Ovary (tissue), 10 donors: ENCODE measurements at places on chromosomes 1 and 21.

DNA sequence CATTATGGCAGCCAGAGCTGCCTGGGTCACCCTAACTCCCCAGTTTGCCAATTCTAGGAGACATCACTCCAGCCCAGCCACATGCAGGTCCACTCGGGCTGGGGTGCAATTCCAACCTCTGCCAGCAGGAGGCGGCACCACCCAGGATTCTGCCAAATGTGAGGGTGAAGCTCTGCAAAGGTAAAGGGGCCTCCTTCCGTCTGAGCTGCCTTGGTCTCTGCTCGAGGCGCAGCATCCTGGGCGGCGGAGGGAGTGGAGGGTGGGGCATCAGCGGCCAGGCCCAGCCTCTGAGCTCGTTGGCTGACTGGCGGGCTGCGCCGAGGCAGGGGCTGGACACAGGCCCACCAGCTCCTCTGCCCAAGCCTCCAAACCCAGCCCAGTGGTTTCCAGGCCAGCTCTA lies 63.8 kb downstream of the ARHGEF16 start:
- no peak for DNase-seq

DNA sequence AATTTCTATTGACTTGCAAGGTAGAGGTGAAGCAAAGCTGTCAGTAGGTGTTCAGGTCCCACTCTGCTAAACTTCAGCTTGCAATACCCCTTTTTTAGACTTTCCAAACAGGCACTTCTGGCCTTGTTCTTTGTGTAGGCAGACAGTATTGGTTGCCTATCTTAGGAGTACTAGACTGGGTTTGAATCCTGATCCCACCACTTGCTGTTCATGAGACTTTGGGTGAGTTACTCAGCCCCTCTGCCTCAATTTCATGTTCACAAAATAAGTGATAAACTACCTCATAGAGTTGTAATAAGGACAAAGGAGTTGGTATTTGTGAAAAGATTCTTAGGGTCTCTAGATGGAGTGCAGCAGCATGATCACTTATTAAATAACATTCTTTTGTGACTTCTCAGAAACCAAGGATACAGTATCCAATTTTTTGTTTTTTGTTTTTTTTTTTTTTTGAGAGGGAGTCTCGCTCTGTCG lies 5.2 kb downstream of the RCC1 start:
- DNase-seq = no peak

DNA sequence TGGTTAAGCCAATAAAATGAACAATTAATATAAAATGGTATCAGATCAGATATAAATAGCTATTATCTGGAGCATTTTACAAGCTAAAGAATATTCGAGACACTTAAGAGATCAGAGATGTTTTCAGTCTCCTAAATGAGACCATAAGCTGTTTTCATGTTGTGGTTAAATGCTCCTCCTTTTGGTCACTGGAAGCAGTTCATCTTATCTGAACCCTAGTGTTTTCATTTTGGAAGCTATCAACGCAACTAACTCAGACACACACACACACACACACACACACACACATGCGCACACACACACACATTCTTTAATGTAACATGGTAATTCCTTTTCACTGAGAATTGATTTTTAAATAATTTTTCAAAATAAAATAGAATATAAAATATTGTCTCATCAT lies 10.0 kb upstream of the LRRC8C start:
- no peak for DNase-seq

DNA sequence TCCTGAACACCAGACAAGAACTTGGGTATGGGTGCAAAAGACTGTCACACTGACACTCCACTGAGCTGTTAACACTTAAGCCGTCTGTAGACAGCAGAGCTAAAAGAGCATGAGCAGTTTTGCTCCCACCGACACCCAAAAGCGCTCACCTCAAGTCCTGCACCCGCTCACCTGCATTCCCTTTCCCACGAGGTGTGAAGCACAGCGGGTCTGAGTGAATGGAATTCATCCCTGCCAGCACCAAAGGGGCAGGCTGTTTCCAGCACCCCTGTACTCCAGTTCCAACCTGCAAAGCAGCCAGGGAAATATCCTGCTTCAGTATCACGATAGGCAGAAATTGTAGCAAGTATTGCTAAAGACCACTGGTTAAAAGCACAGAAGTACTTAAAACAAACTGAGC lies 28.8 kb downstream of the KRTAP21-3 start:
- no peak for DNase-seq

- DNase-seq = no peak
Observed at GRCh38 chr1:67834246-67834877, 1.1 kb upstream of the GNG12 start.

DNA sequence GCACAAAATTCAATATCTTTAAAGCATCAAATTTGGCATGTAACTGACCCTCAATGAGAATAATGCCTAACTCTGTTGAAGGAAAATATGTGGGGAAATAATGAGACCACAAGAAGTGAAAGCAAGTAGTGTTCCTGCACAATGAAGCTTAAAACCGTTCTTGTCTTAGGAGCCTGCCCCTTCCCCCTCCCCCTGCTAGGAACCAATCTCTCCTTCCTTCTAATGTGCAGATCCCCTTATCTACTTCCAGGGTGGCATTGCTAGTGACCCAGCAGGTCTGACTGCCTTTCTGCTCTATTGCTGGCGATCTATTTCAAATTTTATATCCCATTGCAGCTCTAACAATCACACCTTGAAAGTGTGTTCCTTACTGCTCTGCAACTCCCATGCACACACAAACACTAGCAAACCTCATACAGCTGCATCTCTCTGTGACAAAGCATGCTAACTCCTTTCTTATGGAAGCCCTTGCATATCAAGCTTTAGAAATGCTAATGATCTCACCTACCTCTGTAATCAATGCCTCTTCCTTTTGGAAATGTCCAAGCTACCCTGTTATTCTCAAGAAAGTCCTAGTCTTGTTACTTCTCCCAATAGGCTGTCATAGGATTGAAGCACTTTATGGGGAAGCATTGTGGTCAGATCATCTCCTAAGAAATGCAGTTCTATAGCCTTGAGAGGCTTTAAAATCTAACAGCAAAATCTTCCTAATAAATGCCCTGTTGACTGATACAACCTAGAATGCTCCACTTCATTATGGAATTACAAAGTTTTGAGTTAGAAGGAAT lies 26.5 kb downstream of the BCL9 start:
- no peak for DNase-seq

DNA sequence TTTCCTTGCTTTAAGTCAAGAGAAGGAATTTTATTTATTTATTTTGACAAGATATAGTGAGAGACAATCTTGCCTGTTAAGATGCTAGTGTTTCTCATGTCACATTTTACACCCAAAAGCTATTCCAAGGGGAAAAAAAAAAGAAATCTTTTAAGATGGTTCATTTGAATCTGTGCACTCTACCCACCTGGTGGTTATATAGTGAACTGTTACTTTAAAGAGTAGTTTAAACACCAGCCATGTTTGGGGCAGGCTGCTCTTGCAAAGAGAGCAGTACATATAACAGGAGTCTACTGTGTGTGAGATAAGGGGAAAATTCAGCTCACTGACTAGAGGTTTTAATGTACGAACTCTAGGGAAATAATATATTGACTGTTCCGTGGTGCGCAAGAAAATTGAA lies 3.3 kb upstream of the ELAVL4 start:
- no peak for DNase-seq
